ENCODE measurements at places on chromosomes 6 and 20.
A peak's percentile ranks its signal among the peaks of the same experiment; 100 is the strongest.

DNA sequence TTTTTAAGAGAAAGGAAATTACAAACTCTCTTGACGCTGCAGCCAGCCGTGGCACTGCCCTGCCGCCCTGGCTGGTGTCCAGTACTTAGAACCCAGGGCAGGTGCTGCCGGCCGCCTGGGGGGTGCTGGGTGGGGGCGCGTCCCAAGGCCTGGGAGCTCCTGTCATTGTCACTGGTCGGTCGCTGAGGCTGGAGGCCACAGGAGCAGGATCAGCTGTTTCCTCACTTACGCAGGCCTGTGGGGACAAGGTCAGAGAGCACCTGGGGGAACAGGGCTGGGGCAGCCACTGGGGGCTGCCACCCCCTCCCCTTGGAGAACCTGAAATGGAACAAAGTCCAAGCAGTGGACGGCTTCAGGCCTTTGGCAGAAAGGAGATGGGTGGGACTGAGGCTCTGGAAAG lies 5.6 kb downstream of the BIRC7 start:
- DNase-seq, result no peak

GRCh38 chr6:45930420-45931040 lies 85.1 kb downstream of the CLIC5 start:
- peak; percentile 29 for DNase-seq

DNA sequence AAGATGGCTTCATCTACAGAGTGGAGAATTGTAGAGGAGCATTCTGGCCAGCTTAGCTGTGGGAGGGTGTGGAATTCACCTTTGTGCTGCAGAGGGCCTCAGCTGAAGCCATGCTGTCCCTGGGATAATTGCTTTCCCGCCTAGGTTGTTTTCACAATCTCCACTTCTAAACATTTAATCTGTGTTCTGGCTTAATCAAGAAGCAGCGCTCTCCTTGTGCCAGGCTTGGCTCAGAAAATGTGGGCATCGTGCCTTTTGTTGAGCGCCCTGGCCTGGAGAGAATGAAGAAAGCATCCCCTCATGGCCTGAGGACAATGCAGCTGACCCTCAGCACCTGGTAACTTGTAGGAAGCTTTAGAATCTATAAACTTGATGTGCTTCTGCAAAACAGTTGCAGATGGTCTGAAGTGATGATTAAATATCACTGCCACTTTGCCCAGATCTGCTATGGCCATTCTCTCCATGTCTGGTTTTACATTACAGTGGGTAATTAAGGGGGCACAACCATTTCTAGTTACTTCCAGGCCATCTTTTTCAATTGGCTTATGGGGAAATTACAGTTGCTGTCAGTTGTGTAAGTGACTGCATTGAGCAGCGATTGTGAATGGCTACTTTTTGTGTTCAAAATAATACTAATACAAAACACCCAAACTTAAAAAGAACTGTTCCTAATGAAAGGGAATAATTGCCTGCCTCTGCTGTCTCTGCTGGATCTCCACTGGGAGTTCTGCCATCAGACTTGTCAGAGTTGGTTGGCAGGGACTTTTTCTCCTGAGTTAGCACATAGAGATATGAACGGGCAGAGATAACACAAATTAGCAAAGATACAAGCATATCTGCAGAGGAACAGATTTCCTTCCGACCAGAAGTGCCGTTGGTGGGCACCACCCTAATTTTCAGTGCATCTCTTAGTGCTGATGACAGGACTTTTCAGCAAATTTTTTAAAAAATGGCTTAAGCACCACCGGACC lies 18.4 kb downstream of the CTNNBL1 start:
- no peak for DNase-seq

GRCh38 chr6:37495244-37495934 lies 4.3 kb downstream of the CCDC167 start:
- no peak for DNase-seq

DNA sequence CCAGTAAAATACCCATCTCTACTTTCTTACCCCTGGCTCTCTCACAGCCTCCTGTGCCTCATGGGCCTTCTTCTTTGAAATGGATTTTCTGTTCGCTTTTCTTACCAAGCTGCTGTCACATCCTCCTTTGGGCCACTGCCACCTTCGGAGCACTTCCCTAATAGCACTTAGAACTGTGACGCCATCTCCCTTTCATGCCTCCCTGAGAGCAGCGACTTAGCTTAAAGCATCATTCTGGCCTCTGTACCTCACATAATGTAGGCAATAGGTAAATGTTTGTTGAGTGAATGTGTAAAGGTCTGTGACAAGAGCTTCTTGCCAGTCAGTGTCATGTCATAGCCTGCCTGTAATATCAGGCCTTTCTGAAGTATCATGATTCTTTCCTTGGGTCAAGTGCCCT lies 78.8 kb downstream of the ADGRG6 start:
- no peak for DNase-seq

DNA sequence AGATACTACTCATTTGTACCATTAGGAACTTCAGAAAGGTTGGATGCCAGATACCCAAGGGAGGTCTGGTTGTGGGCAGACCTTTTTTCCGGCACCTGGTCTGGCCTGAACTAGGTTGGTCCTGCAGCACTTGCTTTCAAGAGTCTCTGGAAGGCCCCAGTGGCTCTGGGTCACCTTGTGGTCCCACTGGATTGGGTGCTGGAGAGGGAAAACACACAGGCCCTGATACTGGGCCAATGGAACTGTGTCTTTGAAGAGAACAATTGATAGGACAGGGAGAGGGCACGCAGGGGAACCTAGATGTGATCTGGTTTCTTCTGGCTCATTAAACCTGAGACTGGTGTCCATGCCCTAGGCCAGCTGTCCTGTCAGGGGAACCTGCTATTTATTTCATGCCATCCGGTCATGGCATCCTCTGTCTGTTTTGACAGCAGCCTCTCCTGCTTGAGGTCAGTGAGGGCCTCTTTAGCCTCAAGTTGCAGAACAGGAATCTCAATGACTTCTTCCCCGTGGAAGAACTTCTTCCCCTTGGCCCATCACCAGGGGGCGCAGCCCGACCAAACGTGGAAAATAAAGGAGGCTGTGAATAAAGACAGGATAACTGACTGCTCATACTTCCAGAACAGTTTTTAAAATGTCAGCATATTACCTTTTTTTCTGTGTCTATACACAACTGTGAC lies 25.0 kb downstream of the TAF8 start:
- DNase-seq, result peak; percentile 38

- no peak for DNase-seq
Observed at GRCh38 chr6:117956386-117956785, 49.3 kb downstream of the SLC35F1 start.

- DNase-seq, result no peak
Observed at GRCh38 chr6:90612313-90612680, 25.4 kb upstream of the MAP3K7 start.

DNA sequence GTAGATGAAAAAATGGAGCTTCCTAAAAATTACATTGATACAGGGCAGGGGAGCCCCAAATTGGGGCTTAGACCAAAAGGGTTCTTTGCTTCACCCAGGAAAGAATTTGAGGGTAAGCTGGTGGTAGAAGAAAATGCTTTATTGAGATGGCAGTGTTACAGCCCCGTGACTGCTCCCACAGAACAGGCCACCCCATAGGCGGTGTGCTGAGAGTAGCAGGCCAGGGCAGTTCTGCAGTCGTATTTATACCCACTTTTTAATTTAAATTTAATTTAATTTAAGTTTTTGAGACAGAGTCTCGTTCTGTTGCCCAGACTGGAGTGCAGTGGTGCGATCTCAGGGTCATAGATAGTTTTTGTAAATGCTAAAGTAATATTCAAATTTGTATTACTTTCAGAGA lies 265.0 kb downstream of the CDH26 start:
- no peak for DNase-seq

GRCh38 chr6:40210628-40211056 lies 276.4 kb upstream of the MOCS1 start:
- DNase-seq, result no peak

- DNase-seq, result peak; percentile 46
Observed at GRCh38 chr6:24910961-24911725, 24.6 kb downstream of the RIPOR2 start.

- DNase-seq, result no peak
Observed at GRCh38 chr6:5644523-5645185, 362.1 kb downstream of the NRN1 start.

- DNase-seq, result no peak
Observed at GRCh38 chr6:90216072-90216977, 80.3 kb downstream of the BACH2 start.

GRCh38 chr6:14075095-14075503 lies 42.5 kb upstream of the CD83 start:
- DNase-seq, result no peak

DNA sequence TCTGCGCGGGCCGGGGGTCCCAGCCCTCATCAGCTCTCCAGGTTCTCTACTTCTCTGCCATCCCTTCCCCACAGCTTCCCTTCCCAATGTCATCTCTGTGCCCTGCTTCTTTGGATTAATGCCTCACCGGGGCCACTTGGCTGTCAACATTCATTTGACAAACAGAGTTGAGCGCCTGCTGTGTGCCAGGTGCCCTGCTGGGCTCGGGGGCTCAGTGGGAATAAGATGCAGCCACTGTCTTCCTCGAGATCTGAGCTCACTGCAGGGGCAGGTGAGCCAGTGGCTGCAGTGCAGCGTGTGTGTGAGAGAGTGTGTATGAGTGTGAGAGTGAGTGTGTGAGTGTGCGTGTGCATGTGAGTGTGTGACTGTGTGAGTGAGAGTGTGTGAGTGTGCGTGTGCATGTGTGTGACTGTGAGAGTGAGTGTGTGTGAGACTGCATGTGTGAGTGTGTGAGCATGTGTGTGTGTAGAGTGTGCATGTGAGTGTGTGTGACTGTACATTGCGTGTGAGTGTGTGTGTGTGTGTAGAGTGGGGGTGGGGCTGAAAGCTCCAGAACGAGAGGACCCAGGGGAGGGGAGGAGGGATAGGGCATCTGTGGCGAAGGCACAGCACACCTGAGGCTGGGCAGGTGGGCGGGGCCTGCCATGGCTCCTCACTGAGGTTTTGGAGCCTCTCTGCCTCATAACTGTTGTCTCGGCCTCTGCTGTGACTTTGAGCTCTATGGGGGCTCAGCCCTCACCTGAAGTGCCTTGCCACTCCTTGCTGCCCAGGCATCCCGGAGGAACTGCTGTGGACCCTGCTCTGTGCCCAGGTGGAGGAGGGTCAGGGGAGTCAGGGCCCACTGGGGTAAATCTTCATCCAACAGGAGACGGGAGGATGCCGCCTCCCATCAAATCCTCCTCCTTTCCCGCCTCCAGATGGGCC lies 36.5 kb upstream of the PHACTR3 start:
- no peak for DNase-seq

DNA sequence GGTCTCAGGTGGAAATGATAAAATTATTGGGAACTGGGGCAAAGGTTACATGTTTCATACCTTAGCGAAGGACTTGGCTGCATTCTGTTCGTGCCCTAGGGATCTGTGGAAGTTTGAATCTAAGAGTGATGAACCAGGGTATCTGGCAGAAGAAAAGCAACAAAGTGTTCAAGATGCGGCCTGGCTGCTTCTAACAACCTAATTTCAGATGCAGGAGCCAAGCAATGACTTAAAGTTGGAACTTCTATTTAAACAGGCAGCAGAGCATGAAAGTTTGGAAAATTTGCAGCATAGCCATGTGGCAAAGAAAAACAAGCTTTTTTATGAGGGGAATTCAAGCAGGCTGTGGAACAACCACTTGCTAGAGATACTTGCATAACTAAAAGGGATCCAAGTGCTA lies 73.5 kb downstream of the CD24 start:
- no peak for DNase-seq

DNA sequence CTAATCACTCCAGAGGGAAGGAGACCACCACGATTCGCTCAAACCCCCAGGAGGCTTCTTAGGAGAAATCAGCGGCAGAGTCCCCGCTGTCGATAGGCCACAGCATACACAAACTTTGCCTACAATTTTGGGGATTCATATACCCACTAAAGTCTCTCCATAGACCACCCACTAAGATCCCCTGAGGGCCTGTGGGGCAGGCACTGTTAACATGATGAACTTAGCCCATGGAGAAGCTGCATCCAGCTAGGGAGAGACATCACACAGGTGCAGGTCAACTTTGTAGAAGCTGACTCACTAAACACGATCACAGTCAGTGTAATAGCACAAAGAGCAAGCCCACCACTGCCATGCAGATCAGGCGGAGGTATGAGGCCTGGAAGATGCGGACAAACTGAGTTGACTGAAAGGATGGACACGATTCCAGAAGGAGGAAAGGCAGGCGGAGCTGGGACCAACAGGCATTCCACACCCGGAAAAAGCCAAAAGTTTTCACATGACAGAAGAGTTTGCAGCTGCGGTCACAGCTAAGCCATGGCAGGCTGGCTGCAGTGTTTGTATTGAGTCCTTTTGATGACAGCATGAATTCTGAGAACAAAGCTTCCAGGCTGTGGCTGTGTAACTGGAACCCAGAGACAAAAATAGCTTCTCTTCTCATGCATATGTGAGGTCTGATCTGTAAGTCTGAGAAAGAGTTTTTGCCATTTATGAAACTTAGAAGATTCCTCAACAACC lies 75.7 kb upstream of the QKI start:
- DNase-seq, result no peak

DNA sequence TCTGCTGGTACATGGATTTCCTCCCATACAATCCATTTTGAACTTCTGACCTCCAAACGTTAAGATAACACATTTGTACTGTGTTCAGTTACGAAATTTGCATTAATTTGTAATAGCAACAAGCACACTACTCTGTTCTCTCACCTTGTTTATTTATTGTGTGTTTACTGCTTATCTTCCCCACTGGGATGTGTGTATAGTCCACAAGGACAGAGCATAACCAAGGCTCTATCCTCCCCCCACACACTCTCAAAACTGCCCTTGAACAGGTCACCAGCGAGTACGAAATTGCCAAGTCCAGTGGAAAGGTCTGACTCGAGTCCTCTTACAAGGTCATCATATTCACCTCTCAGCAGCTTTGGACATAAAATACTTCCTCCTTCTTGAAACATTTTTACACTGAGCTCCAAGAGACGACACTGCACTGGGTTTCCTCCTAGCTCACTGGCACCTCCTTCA lies 18.6 kb downstream of the ADTRP start:
- no peak for DNase-seq

DNA sequence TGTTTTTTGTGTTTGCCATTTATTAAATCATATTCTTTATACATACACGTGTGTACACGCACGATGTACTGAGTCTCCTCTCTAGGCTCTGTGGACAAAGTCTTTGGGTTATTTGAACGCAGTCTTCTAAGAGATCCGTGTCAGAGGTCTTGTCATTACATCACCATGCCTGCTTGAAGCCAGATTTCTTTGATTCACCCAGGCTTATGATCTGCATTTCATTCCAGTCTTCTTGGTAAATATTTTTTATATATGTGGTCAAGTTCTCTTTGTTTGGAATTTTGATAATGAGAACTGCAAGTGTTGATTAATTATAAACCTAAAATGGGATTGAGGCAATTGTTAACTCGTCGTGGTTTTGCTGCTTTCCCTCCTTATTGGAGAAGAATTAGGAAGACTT lies 34.6 kb downstream of the KCNS1 start:
- DNase-seq, result no peak

GRCh38 chr6:137903933-137904821 lies 37.1 kb downstream of the TNFAIP3 start:
- DNase-seq, result no peak

- DNase-seq, result no peak
Observed at GRCh38 chr6:157260735-157261410, 62.4 kb downstream of the TMEM242 start.

- no peak for DNase-seq
Observed at GRCh38 chr6:101286146-101286545, 107.4 kb upstream of the GRIK2 start.
